Stimulated activated CD8-positive, alpha-beta memory T cell treated with anti-CD3 and anti-CD28 coated beads, Interleukin-7, amount 100 ng/mL, for 1 hour (primary cell): ENCODE measurements at places on chromosomes 5 and 9.

- no peak for DNase-seq
Measured at GRCh38 chr9:12783767-12784460, 9.1 kb downstream of the LURAP1L start.

DNA sequence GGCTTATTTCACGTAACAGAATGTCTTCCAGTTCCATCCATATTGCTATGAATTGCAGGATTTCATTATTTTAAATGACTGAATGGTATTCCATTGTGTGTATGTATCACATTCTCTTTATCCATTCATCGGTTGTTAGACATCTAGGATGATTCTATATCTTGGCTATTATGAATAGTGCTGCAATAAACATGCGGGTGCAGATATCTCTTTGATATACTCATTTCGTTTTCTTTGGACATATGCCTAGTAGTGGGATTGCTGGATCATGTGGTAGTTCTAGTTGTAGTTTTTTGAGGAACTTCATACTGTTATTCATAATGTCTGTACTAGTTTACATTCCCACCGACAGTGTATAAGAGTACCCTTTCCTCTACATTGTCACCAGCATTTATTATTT lies 460.5 kb downstream of the MAN2A1 start:
- DNase-seq = no peak

GRCh38 chr9:134385915-134386314 lies 59.7 kb downstream of the RXRA start:
- DNase-seq = no peak

GRCh38 chr5:14724633-14725032 lies 60.1 kb downstream of the OTULIN start:
- no peak for DNase-seq

GRCh38 chr9:86684148-86684547 lies 263.2 kb downstream of the GAS1 start:
- DNase-seq = no peak

DNA sequence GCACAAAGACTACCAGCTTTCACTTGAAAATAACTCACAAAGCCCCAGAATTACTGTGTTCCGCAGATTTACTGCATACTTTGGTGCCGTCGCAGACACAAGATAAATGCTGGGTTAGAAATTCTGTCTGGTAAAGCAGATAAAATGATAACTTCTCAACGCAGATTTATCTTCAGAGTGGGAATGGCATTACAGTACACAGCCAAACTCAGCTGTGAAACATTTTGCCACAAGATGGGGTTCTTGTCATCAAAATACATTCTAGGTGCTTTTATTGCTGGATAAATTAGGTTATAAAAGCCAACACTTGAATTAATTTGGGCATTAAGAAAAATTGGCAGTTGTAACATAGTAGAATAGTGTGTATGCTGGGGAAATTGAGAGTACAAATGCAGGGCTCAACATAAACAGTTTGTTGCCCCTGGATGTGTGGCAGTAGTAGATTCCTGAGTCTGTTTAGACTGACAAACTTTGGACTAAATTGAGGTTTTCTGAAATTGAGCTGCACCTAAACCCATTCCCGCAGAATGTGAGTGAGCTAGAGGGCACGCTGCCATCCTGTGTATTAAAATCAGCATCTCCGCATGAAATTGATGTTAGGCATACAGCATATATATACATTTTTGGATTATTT lies 61.1 kb downstream of the LMNB1 start:
- no peak for DNase-seq

DNA sequence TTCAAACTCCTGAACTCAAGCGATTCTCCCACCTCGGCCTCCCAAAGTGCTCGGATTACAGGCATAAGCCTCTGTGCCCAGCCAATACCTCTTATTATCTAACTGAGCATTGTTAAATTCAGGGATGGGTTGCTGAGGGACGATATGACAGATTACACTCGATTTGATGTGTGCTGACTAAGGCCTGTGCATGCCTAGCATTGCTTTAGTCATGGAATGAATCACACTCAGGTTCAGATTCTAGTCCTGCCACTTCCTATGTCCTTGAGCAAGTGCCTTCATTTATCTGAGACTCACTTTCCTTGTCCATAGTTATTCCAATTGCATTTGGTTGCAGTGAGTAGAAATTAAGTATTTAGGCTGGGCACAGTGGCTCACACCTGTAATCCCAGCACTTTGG lies 19.5 kb downstream of the THBS4 start:
- DNase-seq = no peak

DNA sequence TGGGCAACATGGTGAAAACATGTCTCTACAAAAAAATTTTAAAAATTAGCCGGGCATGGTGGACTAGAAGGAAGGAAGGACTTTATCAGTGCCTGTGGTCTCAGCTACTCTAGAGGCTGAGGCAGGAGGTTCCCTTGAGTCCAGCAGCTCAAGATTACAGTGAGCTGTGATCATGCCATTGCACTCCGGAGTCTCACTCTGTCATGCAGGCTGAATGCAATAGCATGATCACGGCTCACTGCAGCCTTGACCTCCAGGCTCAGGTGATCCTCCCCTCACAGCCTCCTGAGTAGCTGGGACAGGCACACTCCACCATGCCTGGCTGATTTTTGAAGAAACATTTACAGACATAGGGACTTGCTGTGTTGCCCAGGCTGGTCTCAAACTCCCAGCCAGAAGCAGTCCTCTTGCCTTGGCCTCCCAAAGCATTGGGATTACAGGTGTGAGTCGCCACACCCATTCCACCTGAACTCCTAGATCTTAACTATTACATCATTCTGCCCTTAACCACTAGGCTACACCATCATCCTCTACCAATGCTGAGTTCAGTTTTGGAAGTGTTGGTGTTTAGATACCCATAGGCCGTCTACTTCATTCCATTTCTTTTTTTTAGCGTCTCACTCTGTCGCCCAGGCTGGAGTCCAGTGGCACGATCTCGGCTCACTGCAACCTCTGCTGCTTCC lies 2.0 kb upstream of the URM1 start:
- no peak for DNase-seq

GRCh38 chr9:89815903-89816573 lies 211.2 kb downstream of the GADD45G start:
- no peak for DNase-seq

DNA sequence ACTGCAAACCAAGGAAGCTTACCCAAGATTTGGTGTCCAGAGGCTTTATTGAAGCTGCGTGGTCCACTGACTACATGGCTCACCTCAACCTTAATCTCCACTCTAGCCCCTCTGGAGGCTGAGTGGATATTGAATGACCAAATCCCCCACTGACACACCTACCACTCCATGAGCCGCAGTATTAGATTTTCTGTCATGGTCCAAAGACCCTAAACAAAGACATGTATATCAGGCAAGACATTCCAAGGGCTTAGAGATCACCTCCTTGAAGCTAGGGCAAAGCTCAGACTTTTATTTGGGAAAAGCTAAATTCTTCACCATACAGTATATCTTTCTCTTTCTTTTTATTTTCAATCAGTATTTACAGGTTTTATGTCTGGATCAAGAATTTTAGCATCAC lies 346.2 kb upstream of the CTNND2 start:
- no peak for DNase-seq

DNA sequence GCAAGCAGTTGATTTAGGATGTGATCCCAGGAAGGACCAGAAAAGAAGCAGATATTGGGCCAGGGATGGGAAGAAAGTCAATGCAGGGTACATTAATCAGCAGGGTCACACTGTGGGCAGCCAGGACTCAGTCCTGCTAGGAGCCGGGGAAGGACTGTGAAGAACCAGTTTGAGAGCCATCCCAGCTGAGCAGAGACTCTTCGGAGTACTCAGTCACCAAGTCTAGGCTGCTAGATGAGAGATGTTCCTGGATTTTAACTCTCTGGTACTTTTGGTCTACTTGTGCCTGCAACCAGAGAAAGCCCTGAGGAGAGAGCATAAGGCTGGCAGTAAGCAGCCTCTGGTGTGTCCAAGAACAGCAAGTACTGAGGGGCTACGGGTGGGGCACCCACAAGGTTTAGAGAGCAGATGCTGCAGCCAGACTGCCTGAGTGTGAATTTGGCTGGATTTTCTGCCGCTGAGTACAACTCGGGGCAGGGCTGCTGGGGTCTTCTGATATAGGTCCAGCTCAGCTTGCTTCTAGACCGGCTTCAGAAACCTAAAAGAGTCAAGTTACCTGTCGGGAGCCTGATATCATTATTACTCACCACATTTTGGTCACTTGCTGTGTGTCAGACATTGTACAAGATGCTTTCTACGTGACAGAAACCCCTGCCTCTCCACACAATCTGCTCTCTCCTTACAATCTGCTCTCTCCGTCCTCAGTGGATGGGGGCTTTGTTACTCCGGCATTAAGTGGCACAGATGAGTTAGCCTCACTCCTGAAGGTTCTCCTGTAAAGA lies 250.2 kb upstream of the GAS1 start:
- no peak for DNase-seq

GRCh38 chr5:157213527-157214243 lies 33.0 kb downstream of the ITK start:
- no peak for DNase-seq

GRCh38 chr9:113587471-113588031 lies 124.0 kb downstream of the RGS3 start:
- no peak for DNase-seq

DNA sequence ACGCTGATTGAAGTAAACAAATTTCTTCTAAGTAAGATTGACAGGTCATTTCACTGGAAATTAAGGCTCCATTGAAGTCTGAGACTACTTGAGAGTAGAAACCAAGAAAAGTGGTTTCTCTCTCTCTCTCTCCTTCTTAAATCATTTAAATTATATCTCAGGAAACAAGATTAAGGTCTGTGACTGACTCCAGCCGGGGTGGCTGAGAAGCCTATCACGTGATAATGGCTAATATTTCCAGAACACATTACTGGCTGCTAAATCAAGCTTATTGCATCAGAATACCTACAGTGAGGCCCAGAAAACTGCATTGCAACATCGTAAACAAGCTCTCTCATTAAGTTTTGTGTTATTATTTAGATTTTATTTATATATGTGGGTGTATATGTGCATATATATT lies 88.4 kb downstream of the PTCD2 start:
- DNase-seq = no peak

- DNase-seq = no peak
Measured at GRCh38 chr9:124357721-124358361, 57.4 kb downstream of the PSMB7 start.

DNA sequence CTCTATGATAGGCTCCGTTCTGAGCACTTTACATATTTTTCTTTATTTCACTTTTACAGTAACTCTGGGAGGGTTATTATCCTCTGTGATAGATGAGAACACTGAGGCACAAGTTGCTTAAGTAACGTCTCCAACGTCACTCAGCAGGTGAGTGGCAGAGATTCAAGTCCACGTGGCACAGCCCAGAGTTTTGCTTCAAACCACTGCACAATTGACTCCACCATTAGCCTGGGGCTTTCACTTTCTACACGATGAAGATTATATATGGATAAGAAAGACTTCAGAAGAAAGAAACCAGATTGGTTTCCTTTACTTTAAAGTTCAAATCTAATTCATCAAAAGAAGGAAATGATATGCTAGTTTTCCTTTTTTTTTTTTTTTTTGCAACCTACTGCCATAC lies 245.9 kb downstream of the SYK start:
- no peak for DNase-seq

DNA sequence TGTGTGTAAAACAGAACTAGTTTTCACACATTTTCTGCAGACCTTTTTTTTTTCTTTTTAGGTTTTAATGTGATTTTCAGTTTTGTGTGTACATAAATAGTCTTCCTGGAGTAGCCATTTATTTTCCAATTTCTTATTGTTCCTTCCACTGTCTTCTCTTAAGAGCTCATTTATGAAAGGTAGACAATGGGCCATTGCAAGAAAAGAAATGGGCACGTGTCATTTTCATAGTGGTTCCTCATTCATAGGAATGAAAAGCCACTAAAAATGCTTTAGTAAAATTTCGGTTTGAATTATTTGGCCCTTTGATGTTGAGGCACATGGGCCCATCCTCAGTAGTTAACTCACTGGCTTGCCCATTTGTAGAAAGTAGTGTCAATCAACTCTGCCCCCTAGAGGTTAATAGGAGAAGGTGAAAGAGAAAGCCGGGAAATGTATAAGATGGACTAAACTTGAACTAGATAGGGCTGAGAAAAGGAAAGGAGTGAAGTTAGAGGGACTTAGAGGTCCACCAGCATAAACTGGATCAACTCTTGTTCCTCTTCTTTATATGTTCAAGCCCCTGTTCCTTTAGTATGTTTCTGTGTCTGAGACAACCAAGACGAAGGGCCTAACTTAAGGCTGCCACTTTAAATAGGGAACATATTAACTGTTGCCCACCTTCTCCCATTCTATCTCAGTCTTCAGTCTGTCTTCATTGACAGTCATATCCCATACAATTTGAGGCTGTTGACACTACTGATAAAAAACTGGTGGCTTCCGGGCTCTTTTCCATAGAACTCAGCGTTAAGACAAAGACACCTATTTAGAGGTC lies 72.6 kb downstream of the SMARCA2 start:
- no peak for DNase-seq

DNA sequence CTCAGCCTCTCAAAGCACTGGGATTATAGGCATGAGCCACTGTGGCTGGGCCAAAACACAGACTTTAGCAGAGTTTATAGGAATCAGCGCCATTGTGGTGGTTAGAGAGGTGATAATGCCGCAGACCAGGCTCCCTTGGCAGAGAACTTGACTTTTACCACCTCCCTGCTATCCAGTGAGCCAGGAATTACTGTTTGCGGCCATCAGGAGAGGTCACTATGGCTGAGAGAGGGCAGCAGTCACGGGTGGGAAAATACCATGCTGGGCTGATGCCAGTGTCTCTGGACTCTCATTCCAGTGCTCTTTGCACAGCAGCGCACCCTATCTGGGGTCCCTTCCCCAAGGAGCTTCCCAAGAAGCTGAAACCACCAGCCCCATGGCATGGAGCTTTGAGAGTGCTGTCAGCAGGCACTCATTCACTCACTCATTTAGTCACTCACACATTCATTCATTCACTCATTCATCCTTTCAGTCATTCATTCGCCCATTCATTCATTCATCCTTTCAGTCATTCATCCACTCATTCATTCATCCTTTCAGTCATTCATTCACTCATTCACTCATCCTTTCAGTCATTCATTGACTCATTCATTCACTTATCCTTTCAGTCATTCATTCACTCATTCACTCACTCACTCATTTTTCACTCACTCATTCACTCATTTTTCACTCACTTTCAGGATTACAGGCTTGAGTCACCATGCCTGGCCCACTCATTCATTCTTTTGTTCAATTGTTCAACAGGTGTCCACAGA lies 27.3 kb upstream of the RNU6ATAC start:
- DNase-seq = no peak

GRCh38 chr5:149598966-149599365 lies 17.7 kb downstream of the ARHGEF37 start:
- no peak for DNase-seq

- DNase-seq = no peak
Measured at GRCh38 chr5:159899067-159900049, 16.9 kb upstream of the ADRA1B start.

DNA sequence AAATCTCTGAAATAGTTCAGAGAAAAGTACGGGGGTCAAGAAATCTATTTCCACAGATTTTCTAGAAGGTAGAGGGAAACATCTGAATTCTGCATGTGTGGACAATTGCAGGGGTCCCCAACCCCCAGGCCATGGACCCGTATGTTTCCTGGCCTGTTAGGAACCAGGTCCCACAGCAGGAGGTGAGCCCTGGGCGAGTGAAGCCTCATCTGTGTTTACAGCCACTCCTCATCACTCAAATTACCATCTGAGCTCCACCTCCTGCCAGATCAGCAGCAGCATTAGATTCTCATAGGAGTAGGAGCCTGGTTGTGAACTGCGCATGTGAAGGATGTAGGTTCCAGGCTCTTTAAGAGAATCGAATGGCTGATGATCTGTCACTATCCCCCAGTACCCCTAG lies 200.5 kb upstream of the EDIL3 start:
- DNase-seq = no peak

- no peak for DNase-seq
Measured at GRCh38 chr9:72139226-72139625, 10.0 kb upstream of the GDA start.
